Fibroblast of the conjunctiva (primary cell): ENCODE measurements at places on chromosomes 7 and 10.

GRCh38 chr10:116784035-116784434 lies 41.7 kb upstream of the HSPA12A start:
- DNase-seq = no peak

- no peak for DNase-seq
These were observed 64.8 kb upstream of the MEOX2 start for GRCh38 chr7:15751191-15751701.

GRCh38 chr10:109780997-109781396 lies 142.3 kb downstream of the XPNPEP1 start:
- no peak for DNase-seq

DNA sequence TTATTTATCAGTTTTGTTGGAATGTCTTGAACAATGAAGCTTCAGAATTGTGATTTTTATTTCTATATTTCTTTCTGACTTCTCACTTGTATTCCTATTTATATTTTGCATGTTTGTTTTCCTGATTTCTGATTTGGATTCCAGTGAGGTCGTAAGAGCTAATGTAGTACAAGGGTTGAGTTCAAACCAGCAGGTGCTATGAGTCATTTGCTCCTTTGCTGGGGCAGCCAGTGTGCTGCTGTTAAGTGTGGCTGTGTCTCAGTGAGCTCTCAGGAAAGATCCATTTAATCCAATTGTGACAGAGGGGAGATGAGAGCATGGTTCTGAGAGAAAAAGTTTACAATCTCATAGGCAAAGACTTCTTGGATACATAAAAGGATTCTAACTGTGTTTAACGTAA lies 48.6 kb downstream of the MCU start:
- peak; percentile 24 for DNase-seq

- no peak for DNase-seq
These were observed at the start of gene LHFPL3 for GRCh38 chr7:104328296-104328969. LHFPL3 (plus strand) TSS chr7:104328603.

- DNase-seq = no peak
These were observed 64.2 kb upstream of the CAPZA2 start for GRCh38 chr7:116798232-116798631.

- DNase-seq = no peak
These were observed 167.1 kb downstream of the NEURL1 start for GRCh38 chr10:103660364-103661197.

- no peak for DNase-seq
These were observed 283.0 kb downstream of the USP6NL start for GRCh38 chr10:11328264-11329061.

- no peak for DNase-seq
These were observed 819 bp upstream of the TRIM4 start for GRCh38 chr7:99920149-99920548.

GRCh38 chr7:152968514-152968913 lies 209.0 kb downstream of the ACTR3B start:
- no peak for DNase-seq

GRCh38 chr7:47195641-47196040 lies 386.3 kb downstream of the TNS3 start:
- DNase-seq = no peak

- no peak for DNase-seq
These were observed 28.9 kb downstream of the CCM2 start for GRCh38 chr7:45028920-45029344.

DNA sequence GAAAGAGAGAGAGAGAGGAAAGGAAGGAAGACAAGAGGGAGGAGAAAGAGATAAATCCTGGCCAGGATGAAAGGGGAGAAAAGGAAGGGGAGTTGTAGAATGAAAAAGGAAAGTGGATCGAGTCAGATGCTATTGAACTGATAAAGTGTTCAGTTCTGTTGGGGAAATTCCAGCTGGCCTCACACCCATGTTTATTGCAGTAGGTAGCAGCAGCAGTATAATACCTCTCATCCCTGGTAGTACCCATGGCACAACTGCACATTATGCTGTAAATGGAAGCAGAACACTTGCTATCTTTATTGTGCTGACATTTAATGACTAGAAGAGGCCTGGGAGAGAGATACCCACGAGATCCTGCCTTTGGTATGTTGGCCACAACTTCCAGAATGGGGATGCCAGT lies 178.1 kb downstream of the EVX1 start:
- DNase-seq = no peak

- DNase-seq = no peak
These were observed 27.0 kb downstream of the WBP1L start for GRCh38 chr10:102770792-102771191.

- DNase-seq = peak; percentile 69
These were observed 37.5 kb downstream of the NET1 start for GRCh38 chr10:5449823-5450222.

DNA sequence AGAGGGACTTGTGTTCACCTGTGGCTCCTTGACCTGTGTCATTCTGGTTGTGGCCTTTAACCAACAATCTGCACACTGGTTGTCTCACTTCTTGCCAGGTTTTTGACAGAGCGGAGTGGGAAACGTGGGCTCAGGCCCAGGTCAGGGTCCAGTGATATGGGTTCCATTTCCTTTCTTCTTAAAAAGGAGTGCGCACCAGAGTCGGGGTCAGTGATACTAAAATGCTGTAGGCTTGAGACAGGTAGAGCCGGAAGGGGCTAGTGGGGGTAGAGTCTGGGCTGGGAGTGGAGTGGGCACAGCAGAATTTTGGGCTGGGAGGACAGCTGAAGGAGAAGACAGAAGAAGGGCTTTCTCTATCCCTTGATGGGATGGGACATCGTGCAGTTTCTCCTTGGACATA lies 61.2 kb downstream of the SH2D4B start:
- DNase-seq = no peak

DNA sequence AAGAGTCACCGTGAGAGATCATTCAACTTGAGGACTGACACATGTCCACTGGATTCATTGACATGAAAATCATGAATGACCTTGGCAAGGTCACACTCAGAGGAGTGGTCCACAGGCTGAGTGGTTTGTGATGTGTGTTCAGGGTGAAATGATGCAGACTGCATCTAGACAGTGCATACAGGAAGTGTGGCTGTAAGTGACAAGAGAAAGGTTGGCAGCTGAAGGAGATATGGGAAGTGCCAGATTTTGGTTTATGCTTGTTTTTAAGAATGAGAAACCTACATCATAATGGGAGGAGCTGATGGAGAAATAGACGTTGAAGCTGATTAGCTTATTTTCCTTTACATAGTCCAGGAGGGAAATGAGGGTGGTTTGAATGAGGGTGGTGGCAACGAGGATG lies 64.8 kb upstream of the VIPR2 start:
- no peak for DNase-seq

DNA sequence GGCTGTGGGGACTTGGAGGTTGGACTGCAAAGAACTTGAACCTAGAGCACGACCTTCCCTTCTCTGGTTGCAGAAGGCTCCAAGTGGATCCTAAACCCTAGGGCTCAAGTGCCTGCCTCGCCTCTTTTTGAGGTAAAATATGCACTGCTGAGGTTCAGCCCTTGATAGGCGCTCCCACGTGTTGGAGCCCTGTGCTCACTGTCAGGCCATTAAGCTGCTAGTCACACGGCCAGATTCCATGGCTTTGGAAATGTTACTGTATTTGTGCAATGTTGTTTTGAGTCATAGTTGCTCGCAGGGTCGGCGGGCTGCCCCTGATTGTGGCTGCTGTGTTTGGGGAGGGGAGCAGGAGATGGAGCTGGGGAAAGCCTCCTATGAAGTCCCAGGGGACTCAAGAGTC lies 39.8 kb upstream of the PCBD1 start:
- no peak for DNase-seq

- DNase-seq = no peak
These were observed 338.1 kb downstream of the DNAJB6 start for GRCh38 chr7:157674715-157675426.
